A172 (cell line): ENCODE measurements at places on chromosomes 11 and 22. TPM values are rescaled to one million over a fixed set of nuclear protein-coding genes. Genes with fewer than 3 reads are reported as not detected.

DNA sequence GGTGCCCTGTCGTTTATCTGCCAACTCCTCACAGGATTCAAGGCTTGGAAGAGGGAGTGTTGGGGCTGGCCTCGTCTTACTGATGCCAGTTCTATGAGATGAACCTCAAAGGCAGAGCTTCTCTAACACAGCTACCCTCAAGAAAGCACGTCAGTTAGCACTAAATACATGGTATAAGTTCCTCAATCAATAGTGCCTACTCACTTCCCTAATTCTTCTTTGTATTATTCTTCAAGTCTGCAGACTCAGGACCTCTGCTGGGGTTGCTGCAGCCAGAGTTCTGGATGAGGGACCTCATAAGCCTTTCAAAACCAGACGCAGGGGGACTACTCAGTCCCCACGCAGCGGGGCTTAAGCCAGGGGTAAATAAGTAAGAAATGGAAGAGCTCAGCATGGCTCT lies 118.3 kb downstream of the VPREB1 start:
- DNase-seq, result no peak

DNA sequence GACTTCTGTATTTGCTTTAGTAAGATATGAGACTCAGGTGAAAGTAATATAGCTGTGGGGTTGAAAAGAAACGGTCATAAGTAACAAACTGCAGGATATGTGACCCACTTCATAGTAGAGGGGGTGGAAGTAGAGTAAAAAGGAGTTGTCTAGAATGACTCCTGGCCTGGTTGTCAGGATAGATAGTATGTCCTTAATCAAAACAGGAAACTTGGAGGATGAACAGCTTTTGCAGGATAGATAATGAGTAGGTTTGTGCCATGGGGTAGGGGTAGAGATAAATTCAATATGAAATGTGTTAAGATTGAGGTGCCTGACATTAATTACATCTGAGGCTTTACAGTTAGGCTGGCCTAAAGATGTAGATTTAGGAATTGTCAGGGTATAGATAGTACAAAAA lies 47.0 kb upstream of the B3GNT6 start:
- DNase-seq, result no peak

DNA sequence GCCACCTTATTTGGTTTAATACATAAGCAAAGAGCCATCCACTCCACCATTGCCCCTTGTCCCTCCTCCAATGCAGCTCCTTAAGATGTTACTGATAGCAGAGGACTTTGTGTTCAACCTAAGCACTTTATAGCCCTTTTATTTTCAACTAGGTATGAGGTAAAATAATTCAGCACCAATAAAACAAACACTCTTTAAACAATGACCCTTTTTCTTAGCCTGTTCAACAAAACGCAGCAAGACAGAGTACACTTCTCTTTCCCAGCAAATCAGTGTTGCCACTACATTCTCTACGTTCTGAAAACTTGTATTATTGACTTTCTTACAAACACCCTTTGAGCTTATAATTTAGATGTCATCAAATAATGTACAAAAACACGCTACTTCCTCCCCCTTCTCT lies 104.0 kb upstream of the IGLL5 start:
- no peak for DNase-seq

DNA sequence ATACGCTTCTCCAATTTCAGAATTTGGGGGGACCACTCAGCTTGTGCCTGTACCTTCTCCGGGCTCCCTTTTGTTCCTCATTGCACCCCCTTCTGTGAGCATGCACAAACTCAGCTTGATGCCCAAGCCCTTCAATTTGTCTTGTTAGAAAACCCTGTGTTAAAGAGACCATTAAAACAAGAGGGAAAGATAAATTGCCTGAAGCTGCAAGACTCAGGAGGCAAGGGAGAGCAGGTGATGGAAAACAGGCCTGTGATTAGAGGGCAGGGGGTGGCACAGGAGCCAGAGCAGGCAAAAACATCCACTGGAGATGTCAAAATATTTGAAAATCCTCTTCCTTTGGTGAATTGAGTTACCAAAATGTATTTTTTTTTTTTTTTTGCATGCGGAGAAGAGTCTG lies 121.7 kb downstream of the MIAT start:
- no peak for DNase-seq

- no peak for DNase-seq
Measured at GRCh38 chr11:70226183-70226582, 23.1 kb downstream of the FADD start.

- DNase-seq, result peak; percentile 78
Measured at GRCh38 chr11:17405232-17406005, 17.0 kb upstream of the KCNJ11 start.

DNA sequence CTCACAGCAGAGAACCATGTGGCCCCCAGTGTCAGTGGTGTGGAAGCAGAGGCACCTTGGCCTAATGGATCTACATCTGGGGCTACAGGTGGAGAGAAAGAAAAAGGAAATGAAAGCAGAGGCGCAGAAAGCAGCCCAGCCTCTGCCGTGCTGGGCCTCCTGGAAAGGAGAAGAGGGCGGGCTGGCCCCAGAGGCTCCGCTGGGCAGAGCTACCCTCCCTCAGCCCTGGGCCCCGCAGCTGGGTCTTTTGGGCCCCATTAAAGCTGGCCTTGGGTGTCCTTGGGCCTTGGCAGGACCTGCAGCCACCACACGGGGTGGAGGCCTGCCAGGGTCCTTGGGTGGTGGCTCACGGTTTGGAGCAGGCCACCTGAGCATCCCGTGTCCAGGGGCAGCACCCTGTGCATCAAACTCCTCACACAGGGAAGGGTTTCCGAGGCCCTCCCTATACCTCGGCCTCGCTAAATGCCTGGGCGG lies 31.6 kb upstream of the GAL start:
- no peak for DNase-seq

DNA sequence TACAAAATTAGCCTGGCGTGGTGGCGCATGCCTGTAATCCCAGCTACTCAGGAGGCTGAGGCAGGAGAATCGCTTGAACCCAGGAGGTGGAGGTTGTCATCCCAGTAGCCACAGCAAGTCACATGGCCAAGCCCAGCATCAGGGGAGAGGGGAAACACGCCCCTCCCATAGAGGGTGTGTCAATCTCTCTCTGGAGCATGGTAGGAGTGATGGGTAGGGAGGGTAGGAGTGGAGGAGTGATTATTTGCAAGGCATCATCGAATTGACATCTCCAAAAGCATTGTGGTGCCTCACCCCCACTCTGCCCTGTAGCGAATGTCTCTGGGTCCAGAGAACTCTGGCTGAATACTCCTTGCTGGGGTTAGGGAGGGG lies 6.1 kb upstream of the SSTR3 start:
- no peak for DNase-seq

DNA sequence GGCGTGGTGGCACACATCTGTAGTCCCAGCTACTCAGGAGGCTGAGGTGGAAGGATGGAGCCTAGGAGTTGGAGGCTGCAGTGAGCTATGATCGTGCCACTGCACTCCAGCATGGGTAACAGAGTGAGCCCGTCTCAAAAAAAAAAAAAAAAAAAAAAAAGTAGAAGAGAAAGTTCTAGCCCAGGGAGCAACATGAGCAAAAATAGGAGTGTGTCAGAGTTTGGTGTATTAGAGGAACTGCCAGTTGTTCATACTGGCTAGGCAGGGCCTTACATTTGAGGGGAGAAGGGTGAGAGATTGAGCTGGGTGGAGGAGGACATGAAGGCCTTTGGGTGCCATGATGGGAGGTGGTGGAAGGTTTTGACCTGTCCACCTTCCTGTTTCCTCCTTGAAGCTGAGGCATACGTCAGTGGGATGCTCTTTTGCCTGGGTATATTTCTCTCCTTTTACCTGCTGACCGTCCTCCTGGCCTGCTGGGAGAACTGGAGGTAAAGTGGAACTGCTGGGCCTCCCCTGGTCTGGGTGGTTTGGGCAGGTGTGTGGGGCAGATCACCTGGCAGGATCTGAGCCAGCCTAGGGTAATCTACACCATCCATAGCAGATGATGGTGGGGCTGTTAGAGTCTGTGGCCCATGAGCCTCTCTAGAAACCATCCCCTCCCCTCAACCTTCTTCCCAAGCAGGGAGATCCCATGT lies 7.3 kb downstream of the SIDT2 start:
- no peak for DNase-seq

DNA sequence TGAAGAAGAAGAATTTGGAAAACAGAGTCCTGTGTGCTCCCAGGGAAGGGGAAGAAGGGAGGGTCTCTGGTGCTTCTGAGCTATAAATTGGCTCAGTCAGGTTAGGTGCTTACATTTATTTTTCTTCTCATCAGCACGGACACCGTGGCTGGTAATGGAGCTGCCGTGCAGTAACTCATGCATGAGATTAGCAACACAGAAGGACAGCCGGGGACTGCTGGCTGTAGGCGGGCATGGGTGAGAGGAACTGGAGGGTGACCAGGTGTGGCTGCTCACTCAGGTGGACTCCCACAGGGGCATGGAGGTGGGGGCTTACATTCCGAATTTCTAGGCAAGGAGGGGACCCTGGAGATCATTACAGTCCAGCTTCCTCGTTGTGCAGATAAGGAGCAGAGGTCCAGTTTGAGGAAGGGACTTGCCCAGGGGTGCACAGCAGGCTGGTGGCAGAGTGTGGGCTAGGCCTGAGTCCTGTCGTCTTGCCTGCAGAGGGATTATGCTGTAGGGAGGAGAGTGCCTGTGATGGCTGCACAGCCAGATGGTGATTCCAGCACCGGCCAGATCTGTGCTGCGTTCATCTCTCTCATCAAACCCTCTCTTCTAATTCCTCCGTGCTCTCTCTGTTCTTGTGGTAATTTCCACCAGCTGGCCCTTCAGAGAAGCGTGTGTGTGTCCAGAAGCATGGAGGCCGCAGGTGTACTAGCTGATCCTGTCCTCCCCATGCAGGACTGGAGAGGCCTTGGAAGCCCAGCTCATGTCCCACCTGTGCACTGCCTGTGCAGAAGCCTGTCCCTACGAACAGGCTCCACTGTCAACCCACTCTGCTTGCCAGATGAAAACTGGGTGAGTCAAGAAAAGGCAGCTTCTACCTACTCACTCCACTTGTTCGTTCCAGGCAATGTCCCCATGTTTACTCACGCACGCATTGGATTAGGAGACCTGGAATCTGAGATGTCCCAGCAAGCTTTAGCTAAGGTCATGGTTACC lies 78.9 kb downstream of the NTM start:
- no peak for DNase-seq

DNA sequence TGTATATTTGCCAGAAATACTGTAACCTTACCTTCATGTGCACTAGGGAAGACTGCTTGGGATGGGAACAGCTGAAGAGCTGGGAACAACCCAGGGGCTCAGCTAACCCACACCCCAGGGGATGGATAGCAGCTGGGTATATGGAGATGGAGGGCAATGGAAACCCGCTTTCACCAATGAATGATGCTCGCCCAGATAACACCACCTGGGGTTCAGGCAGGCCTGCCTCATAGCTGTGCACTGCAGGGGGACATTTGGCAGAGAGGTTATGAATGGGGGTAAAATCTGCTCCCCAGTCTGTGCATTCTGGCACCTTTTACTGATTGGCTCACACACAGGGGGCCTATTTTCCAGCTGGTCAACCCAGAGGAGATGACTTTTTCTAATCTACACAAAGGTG lies 170.7 kb downstream of the CHST1 start:
- DNase-seq, result no peak

DNA sequence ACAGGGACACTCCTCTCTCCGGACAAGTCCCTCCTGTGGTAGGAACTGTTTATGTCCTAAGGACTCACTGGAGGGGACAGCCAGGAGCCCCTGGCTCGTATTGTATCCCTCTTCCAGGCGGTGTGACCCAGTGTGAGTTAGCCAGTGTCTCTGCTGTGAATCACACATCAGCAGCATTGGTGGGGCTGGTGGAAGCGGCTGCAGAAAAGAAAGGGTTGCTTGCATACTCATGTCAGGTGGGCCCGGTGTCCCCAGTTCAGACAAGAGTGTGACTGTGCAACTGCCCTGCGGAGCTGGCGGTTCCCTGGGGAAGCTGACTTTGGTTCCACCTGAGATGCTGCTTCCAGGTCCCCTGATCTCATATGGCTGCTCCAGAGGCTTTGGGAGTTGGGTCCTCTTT lies 99.4 kb downstream of the ZBTB16 start:
- no peak for DNase-seq

DNA sequence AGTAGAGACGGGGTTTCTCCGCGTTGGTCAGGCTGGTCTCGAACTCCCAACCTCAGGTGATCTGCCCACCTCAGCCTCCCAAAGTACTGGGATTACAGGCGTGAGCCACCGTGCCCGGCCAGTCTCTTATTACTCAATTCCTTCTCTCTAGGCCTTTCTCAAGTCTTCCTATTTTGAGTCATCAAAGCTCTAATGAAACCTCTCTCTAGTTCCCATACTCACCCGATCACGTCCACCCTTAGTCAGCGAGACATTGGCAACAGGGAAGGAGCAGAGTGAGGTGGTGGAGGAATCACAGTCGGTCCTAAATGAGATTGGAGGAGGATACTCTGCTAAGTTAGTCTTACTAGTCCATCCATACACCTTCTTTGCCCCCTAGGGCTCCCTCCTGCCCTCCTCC lies 5.0 kb downstream of the BSCL2 start:
- DNase-seq, result no peak

DNA sequence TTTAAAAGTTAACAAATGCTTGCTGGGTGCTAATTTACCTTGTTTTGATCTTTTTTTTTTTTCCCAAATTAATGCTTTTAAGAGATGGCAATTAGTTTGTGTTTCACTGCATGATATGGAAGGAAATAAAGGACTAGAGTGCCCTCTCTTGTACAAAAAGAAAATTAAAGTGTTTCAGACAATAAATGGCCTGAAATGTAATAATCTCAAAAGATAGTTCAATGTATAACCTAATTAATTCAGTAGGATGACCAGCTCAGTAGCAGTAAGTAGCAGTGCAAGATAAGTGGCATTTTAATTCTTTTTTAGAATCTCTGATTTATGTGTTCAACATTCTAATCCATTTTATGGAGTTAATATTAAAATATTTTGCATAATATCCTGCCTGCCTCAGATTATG lies 39.9 kb upstream of the MYO18B start:
- DNase-seq, result peak; percentile 4

- DNase-seq, result no peak
Measured at GRCh38 chr11:63907808-63908530, 9.0 kb downstream of the RCOR2 start.

DNA sequence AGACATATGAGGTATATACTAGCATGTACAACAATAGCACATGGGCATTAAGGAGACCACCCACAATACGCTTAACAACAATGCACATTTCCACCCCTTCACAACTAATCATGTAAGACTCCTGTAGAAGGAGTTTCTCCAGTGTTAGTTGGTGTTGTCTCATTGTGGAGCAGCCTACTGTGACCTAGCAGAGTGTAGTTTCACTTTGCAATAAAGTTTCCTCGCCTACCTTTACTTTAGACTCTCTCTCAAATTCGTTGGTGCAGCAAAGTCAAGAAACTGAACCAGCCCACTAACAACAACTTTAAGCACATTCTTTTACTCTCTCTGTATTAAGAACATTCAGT lies 863.6 kb downstream of the FAM181B start:
- DNase-seq, result no peak

The MS4A15 gene
- not detected in 2 replicates for total RNA-seq

The TENM4 gene
- total RNA-seq, result 0.19 and 0.91 TPM in 2 replicates

The RIBC2 gene
- not detected in 2 replicates for total RNA-seq

The SLC1A2 gene
- 0.12 and 0.41 TPM in 2 replicates for total RNA-seq

The FADS3 gene
- total RNA-seq, result 139 and 190 TPM in 2 replicates

The SULT4A1 gene
- 0.50 and 0.53 TPM in 2 replicates for total RNA-seq

The SLC29A2 gene
- total RNA-seq, result not detected in 2 replicates

The RASL10A gene
- total RNA-seq, result not detected in 2 replicates

The BEST1 gene
- total RNA-seq, result 0.79 and 1.00 TPM in 2 replicates

The KCTD14 gene
- total RNA-seq, result 0.09 TPM in 1 of 2 replicates, not detected in the other

The CCDC87 gene
- total RNA-seq, result 0.31 and 1.2 TPM in 2 replicates

The LIPT2 gene
- 8.3 and 8.8 TPM in 2 replicates for total RNA-seq

The CCDC116 gene
- 0.12 TPM in 1 of 2 replicates, not detected in the other for total RNA-seq

The APOA5 gene
- total RNA-seq, result not detected in 2 replicates

The SMCO4 gene
- 6.1 and 12.0 TPM in 2 replicates for total RNA-seq
